ENCODE measurements at places on chromosomes 5 and 9. TPM values are rescaled to one million over a fixed set of nuclear protein-coding genes. Genes with fewer than 3 reads are reported as not detected.

The GRXCR2 gene
- 0.16 TPM for total RNA-seq

The MROH2B gene
- total RNA-seq = not detected

The WDR41 gene
- total RNA-seq = 66.2 TPM

The ANKRD31 gene
- 0.66 TPM for total RNA-seq

The PDE8B gene
- 1.9 TPM for total RNA-seq

The ARHGEF39 gene
- 32.8 TPM for total RNA-seq

The CCNI2 gene
- total RNA-seq = not detected

The ALDH7A1 gene
- total RNA-seq = 204 TPM

The MED22 gene
- total RNA-seq = 65.6 TPM

The EPB41L4A gene
- total RNA-seq = 1.4 TPM

The TRAF1 gene
- total RNA-seq = 1.3 TPM

The GRIA1 gene
- total RNA-seq = not detected

The SOHLH1 gene
- total RNA-seq = 44.9 TPM

The AQP7 gene
- total RNA-seq = 2.4 TPM

The CTNND2 gene
- total RNA-seq = 1.2 TPM

The KIF12 gene
- total RNA-seq = 54.6 TPM

The AK8 gene
- total RNA-seq = 1.0 TPM

The ERCC6L2 gene
- total RNA-seq = 46.1 TPM

The PCDHA10 gene
- 0.02 TPM for total RNA-seq

The SAXO1 gene
- total RNA-seq = 0.20 TPM

The TBC1D9B gene
- 107 TPM for total RNA-seq

The MED7 gene
- 17.3 TPM for total RNA-seq

The TSLP gene
- not detected for total RNA-seq

The QSOX2 gene
- total RNA-seq = 26.9 TPM

The HSPA9 gene
- total RNA-seq = 537 TPM

The STC2 gene
- total RNA-seq = 224 TPM

The PTGS1 gene
- total RNA-seq = 0.19 TPM

The GLRA1 gene
- total RNA-seq = not detected

The FRMPD1 gene
- not detected for total RNA-seq

The IRX1 gene
- not detected for total RNA-seq

The PCAT7 gene
- total RNA-seq = 10.4 TPM

The PPP2R2B gene
- total RNA-seq = 9.8 TPM

The RFESD gene
- 1.6 TPM for total RNA-seq

The KCTD16 gene
- total RNA-seq = 0.29 TPM

The PCDHGA2 gene
- 0.20 TPM for total RNA-seq

The GLDC gene
- 320 TPM for total RNA-seq

The SLC34A1 gene
- total RNA-seq = not detected

The PLAC8L1 gene
- total RNA-seq = not detected

The NUTM2G gene
- not detected for total RNA-seq

The C5orf34 gene
- 7.0 TPM for total RNA-seq

The TMC1 gene
- total RNA-seq = not detected

The PCDHGA1 gene
- 1.1 TPM for total RNA-seq

The ENG gene
- 0.53 TPM for total RNA-seq

The THBS4 gene
- total RNA-seq = not detected

The TPPP gene
- total RNA-seq = 0.28 TPM

The BTNL3 gene
- total RNA-seq = 0.14 TPM

The POLK gene
- total RNA-seq = 7.5 TPM

The CAMK4 gene
- total RNA-seq = not detected

The CDC20B gene
- total RNA-seq = not detected

The CKS2 gene
- 94.1 TPM for total RNA-seq

The ZBTB5 gene
- total RNA-seq = 13.2 TPM

The BAAT gene
- 1.3 TPM for total RNA-seq

The SH3TC2 gene
- 5.8 TPM for total RNA-seq

The ANKRD55 gene
- 0.27 TPM for total RNA-seq

The IFNE gene
- 0.34 TPM for total RNA-seq
